Bronchus fibroblast of lung (primary cell): ENCODE measurements at places on chromosomes 5 and 9. TPM values are rescaled to one million over a fixed set of nuclear protein-coding genes. Genes with fewer than 3 reads are reported as not detected.

PDE4D gene
- total RNA-seq: 6.5 and 8.7 TPM in 2 replicates

ADAMTS16 gene
- 0.30 and 0.50 TPM in 2 replicates for total RNA-seq

PCDHGA3 gene
- 0.15 and 0.34 TPM in 2 replicates for total RNA-seq

ADAMTSL2 gene
- not detected in 2 replicates for total RNA-seq

ASS1 gene
- 22.4 and 23.5 TPM in 2 replicates for total RNA-seq

FBP2 gene
- not detected in 2 replicates for total RNA-seq

DNLZ gene
- 53.7 and 65.4 TPM in 2 replicates for total RNA-seq

IFNB1 gene
- not detected in 2 replicates for total RNA-seq

AK8 gene
- total RNA-seq: 0.34 and 0.59 TPM in 2 replicates

CDKN2B gene
- 9.6 and 10.4 TPM in 2 replicates for total RNA-seq

OCLN gene
- total RNA-seq: 3.5 and 4.2 TPM in 2 replicates

STKLD1 gene
- total RNA-seq: not detected in 2 replicates

PAEP gene
- total RNA-seq: not detected in 2 replicates

PCDHB8 gene
- not detected in 2 replicates for total RNA-seq

HTR4 gene
- total RNA-seq: not detected in 2 replicates

FCN2 gene
- not detected in 2 replicates for total RNA-seq

PCDHA10 gene
- not detected in 2 replicates for total RNA-seq

PRR16 gene
- 23.9 and 28.1 TPM in 2 replicates for total RNA-seq

STOM gene
- total RNA-seq: 66.6 and 73.0 TPM in 2 replicates

NREP gene
- total RNA-seq: 51.0 and 57.8 TPM in 2 replicates

SLC34A3 gene
- not detected in 2 replicates for total RNA-seq

UBE2B gene
- 13.1 and 14.0 TPM in 2 replicates for total RNA-seq

HMCN2 gene
- not detected in 2 replicates for total RNA-seq

PCDHGA10 gene
- total RNA-seq: 4.9 and 5.2 TPM in 2 replicates

BTNL8 gene
- total RNA-seq: not detected in 2 replicates

RNF180 gene
- total RNA-seq: 1.0 and 1.2 TPM in 2 replicates

TMC1 gene
- 0.45 TPM in 1 of 2 replicates, not detected in the other for total RNA-seq

ZNG1A gene
- total RNA-seq: 17.0 and 17.8 TPM in 2 replicates

SPATA6L gene
- under 0.01 and 0.89 TPM in 2 replicates for total RNA-seq

ZDHHC11 gene
- 0.34 and 0.59 TPM in 2 replicates for total RNA-seq

ADRA1B gene
- 1.0 and 2.4 TPM in 2 replicates for total RNA-seq
